ENCODE measurements at places on chromosomes 7 and 10.

- DNase-seq, result peak; percentile 44
These were observed 10.7 kb downstream of the APBB1IP start for GRCh38 chr10:26448706-26449435.

DNA sequence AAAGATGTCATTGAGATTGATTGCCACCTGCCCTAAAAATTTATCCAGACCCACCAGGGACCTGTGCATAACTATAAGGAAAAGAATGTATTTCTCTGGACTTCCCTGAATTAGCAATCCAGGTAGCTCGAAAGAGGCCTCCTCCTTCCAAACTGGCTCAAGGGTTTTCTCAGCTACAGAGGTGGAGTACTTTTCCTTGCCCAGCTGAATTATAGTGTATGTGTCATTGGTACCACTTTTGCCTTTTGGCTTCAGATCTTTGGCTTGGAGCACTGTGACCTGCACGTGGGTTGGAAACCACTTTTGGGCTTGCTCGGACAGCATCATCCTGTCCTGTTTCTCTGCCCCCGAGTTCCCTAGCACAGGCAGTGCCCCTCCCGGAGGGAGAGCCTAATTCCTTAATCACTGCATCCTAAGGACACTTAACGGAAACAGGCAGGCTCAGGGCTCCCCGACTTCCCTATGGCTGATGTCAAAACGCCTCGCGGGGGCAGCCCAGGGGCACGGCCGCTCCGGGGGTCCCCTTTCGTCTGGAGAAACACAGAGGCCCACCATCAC lies 825 bp downstream of the RAB11FIP2 start:
- no peak for DNase-seq

- no peak for DNase-seq
These were observed 260.0 kb downstream of the MAD1L1 start for GRCh38 chr7:1972744-1973143.

- no peak for DNase-seq
These were observed 59.0 kb downstream of the CCDC6 start for GRCh38 chr10:59847326-59847725.

GRCh38 chr10:48478980-48479811 lies 125.7 kb downstream of the ARHGAP22 start:
- no peak for DNase-seq

- DNase-seq, result peak; percentile 39
These were observed 2.2 kb downstream of the CYP17A1 start for GRCh38 chr10:102835007-102835482.

GRCh38 chr7:107596881-107597581 lies 17.0 kb downstream of the BCAP29 start:
- DNase-seq, result no peak

DNA sequence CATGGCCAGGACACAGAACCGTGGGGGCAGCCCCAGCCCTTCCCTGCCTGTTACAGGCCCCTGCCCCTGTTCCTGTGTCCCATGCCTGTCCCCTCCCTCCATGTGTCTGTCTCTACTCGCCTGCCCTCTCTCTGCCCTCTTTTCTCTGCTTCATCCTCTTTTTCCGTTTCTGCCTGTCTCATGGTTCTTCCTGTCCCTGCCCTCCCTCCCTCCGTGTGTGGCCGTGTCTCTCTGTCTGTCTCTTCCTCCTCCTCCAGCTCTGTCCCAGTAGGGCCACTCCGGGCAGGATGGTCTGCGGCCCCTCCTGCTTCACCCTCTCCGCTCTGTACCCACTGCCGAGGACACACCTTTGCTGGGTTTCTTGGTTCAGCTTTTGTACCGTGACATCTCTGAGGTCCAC lies 137.4 kb downstream of the FAM53B start:
- no peak for DNase-seq

DNA sequence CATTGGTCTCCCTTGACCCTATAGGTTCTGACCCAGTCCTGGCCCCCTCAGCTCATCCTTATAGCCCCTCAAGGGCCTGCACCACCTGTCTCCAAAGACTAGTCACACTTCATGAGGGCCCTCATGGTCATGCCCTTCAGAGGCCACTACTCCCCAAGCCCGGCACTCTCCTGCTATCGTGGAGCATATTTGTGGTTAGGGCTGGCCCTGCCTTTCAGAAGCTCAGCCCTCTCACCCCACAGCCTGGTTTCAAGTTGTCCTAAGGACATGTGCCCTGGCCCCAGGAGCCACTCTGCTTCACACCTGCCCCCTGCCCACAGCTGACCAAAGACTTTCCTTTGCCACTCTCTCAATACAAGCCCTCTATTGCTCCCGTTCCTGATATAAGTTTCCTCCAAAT lies 60.3 kb upstream of the LBX1 start:
- no peak for DNase-seq

GRCh38 chr7:151139071-151139790 lies 28.3 kb downstream of the GBX1 start:
- no peak for DNase-seq

DNA sequence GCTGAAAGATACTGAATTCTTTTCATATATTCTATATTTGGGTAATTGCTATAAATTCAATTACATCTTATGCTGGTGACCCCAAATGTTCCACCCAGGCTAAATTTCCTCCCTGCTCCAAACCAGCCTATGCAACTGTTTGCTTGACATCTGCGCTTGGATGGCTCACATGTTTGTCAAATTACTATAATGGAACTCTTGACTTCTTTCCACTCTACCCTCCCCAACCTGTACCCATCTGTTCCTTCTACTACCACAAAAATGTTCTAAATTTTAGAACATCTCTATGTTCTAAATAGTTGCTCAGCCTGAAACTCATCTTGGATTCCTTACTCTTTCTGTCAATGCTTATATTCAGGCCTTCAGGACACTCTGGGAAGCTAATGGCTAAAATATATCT lies 249.9 kb upstream of the SMIM30 start:
- no peak for DNase-seq

DNA sequence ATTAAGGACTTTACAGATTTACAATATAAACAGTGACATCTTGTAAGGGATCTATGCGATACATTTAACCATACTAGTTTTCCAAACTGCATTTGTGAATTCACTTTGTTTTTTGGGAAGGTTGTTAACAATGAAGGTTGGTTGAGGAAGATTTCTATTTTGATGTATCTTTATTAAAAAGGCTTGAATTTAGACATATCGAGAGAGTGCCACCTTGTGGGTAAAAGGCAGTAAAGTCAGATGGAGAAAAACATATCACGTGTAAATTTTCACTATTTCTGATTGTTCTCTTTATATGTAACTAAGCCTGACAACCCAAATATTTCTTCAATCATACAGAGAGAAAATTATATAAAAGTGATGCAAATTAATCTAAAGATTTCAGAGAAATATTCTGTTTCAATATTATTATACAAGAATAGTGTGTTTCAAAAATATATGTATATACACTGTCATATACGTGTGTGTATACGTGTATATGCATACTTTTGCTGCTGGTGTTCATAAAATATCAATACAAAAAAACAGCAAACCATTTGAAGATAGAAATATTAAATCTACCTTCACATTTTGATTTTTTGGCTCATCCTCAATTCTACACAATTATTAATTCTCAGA lies 988.6 kb downstream of the SORCS1 start:
- DNase-seq, result peak; percentile 3

GRCh38 chr10:102413053-102413705 lies 5.4 kb downstream of the PSD start:
- DNase-seq, result no peak

DNA sequence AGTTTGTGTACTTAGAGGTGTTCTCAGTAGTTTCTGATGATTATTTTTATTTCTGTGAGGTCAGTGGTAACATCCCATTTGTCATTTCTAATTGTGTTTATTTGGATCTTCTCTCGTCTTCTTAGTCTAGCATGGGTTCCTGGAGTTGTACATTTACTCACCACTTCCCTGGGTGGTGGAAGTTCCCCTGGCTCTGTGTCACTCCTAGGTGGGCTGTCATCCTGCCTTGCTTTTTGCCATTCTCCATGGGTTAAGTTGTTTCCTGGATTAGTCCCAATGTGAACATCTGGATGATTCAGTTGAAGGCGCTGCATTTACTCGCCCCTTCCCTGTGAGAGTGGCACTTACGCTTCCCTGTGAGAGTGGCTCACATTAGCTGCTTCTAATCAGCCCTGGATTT lies 48.2 kb downstream of the GSAP start:
- no peak for DNase-seq

GRCh38 chr7:73850781-73851207 lies 8.5 kb upstream of the METTL27 start:
- DNase-seq, result no peak

- no peak for DNase-seq
These were observed 51.3 kb upstream of the STEAP4 start for GRCh38 chr7:88357781-88358525.

GRCh38 chr10:82160307-82160706 lies 285.3 kb downstream of the NRG3 start:
- no peak for DNase-seq

- no peak for DNase-seq
These were observed 72.3 kb upstream of the LEP start for GRCh38 chr7:128168667-128169210.

DNA sequence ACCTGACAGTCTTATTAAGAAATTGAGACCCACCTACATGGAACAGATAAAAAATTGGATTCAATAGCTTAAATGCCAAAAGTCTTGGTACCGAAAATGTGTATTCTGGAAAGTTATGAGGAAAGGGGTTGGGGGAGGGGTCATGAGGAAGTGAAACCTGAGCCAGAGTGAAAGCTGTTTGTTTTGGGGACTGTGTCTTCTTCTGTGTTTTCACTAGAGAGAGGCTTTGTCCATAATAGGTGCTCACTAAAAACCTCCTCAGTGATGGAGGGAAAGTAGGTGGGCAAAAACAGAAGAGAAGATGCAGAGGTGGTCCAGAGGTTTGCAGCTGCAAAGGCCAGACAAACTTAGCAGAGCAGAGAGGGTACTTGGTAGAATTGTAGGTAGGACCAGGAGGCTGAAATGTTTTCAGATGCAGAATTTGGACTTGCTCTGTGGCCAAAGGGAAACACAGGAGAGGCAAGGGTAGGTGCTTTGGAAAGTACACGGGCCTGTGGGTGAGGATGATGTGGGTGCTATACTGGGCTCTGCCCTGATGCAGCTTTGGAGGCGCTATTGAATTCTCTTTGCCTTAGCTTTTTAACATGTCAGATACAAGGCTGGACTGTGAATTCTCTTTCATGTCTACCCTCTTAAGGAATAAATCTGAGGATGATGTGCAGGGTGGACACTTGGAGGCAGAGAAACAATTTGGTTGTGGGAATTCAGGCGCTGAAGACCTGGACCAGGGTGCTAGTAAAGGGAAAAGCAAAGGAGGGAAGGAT lies 254.6 kb downstream of the PTEN start:
- no peak for DNase-seq

DNA sequence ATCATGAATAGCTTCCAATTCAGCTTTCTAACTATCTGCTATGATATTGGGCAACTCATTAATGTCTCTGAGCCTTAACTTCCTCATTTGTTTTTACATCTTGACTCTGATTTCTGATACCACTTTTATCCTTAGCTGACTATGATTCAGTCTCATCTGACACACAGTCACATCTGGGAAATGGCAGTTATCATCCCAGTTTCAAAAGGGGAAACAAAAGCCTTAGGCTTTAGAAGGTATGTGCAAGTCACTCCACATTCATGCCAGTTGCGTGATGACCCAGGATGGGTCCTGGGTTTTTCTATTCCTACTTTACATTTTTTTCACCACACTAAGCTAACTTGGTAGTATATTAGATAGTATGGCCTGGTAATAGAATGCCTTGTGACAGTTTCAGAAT lies 12.7 kb downstream of the SCIN start:
- DNase-seq, result no peak

- DNase-seq, result no peak
These were observed 66.9 kb downstream of the KLHDC10 start for GRCh38 chr7:130137207-130137606.

DNA sequence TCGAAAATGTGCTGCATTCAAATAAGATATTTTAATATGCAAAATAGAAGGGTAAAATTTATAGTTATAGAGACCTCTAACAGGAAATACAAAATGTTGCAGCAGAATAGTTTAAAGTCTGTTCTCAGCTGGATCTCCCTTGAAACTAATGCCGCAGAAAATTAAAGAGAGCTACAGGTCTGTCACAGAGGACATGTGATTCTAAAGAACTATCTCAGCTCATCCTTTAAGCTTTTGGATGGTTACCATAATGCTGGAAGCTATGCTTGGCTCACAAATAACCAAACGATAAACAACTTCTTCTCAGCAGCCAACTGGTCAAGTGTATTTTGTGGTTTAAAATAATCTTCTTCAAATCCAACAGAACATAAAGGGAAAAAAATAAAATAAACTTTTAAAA lies 353.0 kb downstream of the PARD3 start:
- no peak for DNase-seq

- no peak for DNase-seq
These were observed 113.6 kb downstream of the ADCY1 start for GRCh38 chr7:45687721-45688120.

DNA sequence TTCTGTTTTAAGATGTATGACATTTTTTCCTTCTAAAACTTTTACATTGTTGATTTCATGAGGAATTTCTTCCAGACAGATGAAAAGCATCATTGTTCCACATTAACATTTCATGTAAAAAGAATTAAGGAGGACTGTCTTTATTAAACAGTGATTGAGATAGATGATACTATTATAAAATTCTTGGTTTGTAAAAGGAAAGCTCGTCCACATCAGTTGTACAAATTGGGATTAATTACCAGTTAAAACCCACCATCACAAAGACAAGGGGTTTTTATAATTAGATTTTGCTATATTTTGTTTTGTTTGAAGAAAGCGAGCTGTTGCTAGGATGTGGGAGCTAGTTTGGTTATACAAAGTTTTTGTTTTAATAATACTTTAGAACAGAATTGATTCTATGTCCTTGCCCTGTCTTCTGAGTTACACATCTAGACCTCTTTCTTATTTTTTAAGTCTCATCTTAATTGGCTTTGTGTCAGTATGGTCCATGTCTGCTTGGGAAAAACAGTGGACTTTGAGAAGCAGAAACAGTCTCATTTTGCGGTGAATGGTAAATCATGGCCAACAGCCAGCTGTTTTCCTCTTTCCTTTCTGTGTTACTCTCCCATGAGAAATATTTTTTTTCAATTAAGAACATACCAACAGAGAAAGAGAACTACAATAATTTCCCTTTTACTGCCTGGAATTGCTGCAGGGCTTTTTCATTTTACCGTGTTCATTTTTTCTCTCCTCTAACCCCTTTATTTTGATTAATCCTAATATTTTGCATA lies 3.2 kb downstream of the TES start:
- peak; percentile 4 for DNase-seq

GRCh38 chr7:133183042-133183794 lies 69.7 kb upstream of the EXOC4 start:
- DNase-seq, result no peak

GRCh38 chr10:78341953-78342614 lies 308.4 kb downstream of the RPS24 start:
- DNase-seq, result no peak

DNA sequence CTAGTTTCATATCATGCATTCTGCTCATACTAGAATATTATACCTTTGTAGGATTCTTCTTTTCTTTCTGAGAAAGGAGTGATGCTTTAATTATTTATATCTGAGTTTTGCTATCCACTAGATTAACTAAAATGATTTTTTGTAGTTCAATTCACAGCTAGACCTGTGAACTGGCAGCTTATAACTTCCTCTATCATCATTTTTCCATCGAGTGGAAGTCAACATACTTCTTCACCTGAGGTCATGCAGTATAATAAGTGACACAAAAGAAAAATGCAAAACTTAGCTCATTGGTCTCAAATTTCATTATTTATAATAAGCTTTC lies 8.0 kb downstream of the LRRN3 start:
- DNase-seq, result no peak
